Posterior vena cava (tissue), 2 donors: ENCODE measurements at places on chromosomes 5 and 9. TPM values are rescaled to one million over a fixed set of nuclear protein-coding genes. Genes with fewer than 3 reads are reported as not detected.

DNA sequence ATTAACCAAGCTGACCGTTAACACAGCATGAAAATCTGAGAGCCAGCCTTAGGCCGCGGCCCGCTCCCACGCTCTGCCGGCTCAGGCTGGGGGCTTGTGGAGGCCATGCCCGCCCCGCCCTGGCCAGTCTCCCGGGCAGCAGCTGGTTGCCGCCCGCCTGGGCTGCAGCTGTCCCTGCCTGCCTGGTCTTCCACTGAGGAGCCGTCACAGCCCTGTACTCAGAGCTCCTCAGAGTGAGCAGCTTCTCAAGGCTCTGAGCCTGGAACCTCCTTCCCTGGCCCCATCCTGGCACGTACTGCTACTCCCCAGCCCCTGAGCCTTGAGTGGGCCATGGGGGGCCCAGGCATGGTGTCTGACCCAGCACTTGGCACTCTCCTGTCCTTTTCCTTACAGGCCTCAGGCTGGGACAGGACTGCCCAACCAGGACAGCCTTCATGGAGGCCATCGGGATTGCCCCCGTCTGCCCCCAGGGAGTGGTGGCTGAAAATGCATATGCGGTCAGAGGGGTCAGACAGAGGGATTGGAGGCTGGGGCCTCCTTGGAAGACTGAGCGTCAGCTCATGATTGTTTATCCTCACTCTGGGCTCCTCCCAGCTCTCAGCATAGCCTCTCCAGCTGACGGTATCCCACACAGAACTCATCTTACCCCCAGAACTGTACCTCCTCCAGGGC is 11.9 kb downstream of the FGFR4 start:
- no peak for DNase-seq

GRCh38 chr9:90841213-90841612 is 39.6 kb downstream of the SYK start:
- DNase-seq, result no peak

DNA sequence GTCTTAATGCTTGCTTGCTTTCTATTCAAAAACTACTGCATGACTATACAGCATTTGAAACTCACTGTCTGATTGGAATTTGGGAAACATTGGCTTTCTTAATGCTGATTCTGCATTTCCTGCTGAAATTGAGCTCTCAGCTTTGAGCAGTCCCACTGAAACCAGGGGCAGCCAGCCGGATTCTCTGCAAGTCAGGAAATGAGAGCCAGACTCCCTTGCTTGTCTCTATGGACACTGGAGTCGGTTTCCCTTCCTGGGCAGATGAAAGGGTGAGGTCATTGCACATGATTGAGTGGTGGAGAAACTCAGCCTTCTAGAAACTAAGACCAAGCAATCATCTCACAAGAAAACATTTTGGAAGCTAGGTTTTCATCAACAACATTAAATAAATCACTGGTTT is 119.7 kb upstream of the SPATA31C2 start:
- no peak for DNase-seq

DNA sequence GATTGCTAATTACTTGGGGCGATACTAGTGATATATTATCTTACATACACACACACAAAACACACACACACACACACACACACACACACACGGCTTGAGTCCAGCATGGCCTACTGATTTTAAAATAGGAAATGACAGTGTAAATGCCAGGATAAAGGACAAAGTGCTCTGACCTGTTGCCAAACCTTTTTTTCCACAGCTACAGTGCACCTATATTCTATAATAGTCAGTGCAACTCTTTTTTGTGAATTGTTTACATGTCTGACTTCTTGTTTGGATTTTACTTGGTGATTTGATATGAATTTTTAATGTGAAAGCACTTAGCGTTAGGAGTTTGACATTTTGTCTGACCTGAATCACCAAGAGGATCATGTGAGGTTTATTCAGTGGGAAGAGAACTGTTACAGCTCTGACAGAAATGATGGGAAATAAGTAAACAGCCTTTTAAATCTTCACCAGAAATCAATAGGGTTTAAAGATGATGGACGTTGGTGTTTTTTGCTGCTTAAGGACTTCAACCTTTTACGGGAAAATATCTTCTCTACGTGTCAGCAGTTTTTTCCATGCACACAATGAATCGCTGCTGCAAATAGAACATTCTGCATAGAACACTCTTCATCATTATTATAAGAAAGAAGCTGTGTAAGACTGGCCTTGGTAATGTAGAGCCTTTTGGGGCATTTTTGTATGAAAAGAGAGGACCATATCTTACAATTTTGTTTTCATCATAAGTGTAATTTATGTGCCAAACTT is 218.5 kb downstream of the RANBP17 start:
- DNase-seq, result no peak

- no peak for DNase-seq
Observed at GRCh38 chr9:78775696-78776295, 478.9 kb downstream of the PSAT1 start.

- DNase-seq, result no peak
Observed at GRCh38 chr9:19788152-19788551, 685 bp downstream of the SLC24A2 start.

- no peak for DNase-seq
Observed at GRCh38 chr5:170817195-170817594, 33.7 kb downstream of the GABRP start.

NTNG2 gene
- total RNA-seq, result 3.4 TPM

TEK gene
- total RNA-seq, result 14.5 TPM

- DNase-seq, result no peak
Observed at GRCh38 chr5:173056783-173057061, 570 bp downstream of the CREBRF start.

PCDHGA8 gene
- total RNA-seq, result 2.0 TPM

GRCh38 chr9:70262366-70262765 is 3.6 kb downstream of the SMC5 start:
- DNase-seq, result no peak

GRCh38 chr5:66072031-66072430 is 72.1 kb upstream of the SREK1 start:
- DNase-seq, result no peak

GRCh38 chr5:81247441-81247972 is 14.4 kb downstream of the CKMT2 start:
- DNase-seq, result no peak

DNA sequence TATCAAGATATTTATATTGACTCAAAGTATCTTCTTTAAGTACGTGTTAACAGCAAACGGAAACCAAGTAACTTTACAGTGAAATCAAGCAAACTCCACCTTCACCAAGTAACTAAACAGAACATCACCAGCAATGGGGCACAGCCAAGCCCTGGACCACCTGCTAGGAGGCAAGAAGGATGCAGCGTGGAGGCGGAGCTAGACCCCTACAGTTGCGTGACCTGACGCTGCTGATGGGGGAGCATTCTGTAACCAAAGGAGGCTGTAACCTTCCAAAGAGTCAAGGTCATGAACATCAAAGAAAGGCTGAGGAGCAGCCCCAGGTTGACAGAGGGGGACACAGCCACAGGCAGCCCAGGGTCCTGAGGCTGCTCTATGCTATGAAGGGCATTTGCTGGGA is 6.1 kb downstream of the VAV2 start:
- DNase-seq, result peak; percentile 42

GRCh38 chr5:96256795-96257470 is 176.1 kb downstream of the PCSK1 start:
- peak; percentile 76 for DNase-seq

STPG3 gene
- total RNA-seq, result not detected

- DNase-seq, result no peak
Observed at GRCh38 chr9:79686381-79687130, 114.8 kb downstream of the TLE4 start.

GRCh38 chr5:34584165-34584564 is 72.0 kb upstream of the RAI14 start:
- no peak for DNase-seq

CYLC2 gene
- total RNA-seq, result not detected

GRCh38 chr9:125950880-125951471 is 203.8 kb downstream of the PBX3 start:
- DNase-seq, result no peak

CERCAM gene
- 64.1 TPM for total RNA-seq

NCS1 gene
- total RNA-seq, result 194 TPM

DNA sequence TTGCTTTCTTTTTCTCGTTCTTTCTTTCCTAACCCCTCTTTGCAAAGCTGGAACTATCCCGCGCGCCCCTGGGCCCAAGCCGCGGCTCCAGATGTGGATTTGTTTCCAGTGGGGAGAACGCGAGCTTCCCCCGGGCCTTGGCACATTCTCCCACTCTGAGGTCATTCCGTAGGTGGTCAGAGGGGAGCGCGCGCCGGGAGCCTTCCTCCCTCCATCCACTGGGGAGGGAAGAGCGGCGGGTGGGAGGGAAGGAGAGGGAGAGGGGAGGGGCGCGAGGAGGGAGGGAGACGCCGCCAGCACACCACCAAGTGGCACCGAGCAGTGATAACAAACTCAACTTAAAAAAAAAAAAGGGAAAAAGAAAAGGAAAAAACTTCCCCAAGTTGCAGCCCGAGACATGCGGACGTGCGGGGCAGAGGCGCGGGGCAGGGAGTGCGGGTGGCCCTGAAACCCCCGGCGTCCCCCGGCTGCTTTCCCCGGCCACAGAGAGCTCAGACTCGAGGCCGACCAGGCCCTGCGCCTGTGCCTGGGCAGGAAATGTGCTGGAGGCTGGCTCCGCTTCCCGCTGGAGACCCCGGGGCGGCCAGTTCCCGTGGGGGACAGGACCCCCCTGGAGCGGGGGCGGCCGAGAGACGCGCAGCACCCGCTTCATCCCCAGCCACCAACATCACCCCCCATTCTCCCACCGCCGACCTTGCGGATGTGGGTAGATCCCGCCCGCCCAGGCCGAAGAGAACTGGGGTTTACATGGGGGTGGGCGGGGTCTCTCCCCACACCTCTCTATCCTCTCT is 3.1 kb downstream of the IER5L start:
- peak; percentile 95 for DNase-seq

DNA sequence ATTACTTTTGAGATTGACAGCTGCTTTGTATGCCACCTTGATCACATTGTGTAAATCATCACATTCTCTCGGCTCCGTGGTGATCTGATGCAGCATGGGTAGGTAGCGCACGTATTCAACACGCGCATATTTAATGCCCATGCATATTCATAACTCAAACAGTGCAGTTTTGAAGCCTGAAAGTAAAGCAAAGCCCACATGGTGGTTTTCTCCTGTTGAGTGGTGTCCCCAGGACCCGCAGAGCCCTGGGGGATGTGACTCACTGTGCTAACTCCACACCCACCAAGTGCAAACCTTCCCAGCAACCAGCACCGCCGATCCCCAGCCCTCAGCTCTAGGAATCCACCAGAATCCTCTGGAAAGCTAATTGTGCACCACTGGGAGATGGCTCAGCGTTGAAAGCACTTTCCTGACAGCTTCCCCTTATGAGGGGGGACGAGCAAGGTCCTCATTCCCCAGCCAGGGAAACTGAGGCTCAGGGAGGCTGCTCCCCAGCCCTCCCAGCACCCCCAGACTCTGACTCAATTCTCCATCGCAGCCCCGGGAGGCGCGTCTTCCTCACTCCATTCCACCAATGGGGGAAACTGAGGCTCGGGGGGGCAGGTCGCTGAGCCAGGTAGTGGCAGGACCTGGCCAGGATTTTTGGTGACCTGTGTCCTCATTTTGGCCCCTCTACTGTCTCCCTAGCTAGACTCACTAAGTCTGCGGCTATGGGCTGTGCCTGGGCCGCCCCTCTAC is 46.4 kb downstream of the SARDH start:
- DNase-seq, result peak; percentile 59

BNC2 gene
- total RNA-seq, result 61.2 TPM

DNA sequence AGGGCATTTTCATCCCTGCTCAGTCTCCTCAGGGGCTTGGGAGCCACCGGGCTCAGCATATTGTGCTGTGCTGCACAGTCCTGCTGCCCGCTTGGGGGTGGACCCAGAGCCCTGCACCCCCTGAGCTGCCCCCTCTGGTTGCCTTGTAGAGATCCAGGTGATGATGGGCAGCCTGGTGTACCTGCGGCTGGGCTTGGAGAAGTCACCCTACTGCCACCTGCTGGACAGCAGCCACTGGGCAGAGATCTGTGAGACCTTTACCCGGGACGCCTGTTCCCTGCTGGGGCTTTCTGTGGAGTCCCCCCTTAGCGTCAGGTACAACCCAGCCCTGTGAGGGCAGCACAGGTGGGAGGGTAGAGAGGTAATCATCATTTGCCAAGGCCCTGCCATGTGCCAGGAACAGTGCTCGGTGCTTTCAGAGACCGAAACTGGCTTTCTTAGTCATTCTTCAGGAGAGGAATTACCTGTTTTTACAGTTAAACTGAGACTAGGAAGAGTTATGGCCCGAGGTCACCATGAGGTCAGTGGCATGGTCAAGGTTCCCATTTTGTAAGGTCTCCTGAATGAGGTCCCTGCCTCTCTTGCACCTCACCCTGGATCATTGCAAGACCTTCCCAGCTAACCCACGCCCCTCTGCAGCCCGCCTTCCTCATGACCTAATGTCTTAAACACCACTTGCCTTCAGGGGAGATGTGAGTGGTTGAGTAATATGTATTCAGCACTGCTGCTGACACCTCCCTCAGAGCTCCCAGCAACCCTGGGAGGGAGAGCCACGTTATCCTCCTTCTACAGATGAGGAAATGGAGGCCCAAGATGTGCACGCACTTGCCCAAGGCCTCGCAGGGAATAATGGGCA is 7.5 kb downstream of the NHP2 start:
- no peak for DNase-seq

SLC34A3 gene
- not detected for total RNA-seq

- no peak for DNase-seq
Observed at GRCh38 chr5:133611357-133612248, 738 bp downstream of the FSTL4 start.

- DNase-seq, result no peak
Observed at GRCh38 chr9:120368799-120369198, 211.2 kb downstream of the CDK5RAP2 start.

SHLD3 gene
- 3.3 TPM for total RNA-seq

SLC6A18 gene
- not detected for total RNA-seq

- no peak for DNase-seq
Observed at GRCh38 chr5:134240421-134240962, 14.6 kb upstream of the PPP2CA start.
